ENCODE measurements at places on chromosomes 7 and 10.

DNA sequence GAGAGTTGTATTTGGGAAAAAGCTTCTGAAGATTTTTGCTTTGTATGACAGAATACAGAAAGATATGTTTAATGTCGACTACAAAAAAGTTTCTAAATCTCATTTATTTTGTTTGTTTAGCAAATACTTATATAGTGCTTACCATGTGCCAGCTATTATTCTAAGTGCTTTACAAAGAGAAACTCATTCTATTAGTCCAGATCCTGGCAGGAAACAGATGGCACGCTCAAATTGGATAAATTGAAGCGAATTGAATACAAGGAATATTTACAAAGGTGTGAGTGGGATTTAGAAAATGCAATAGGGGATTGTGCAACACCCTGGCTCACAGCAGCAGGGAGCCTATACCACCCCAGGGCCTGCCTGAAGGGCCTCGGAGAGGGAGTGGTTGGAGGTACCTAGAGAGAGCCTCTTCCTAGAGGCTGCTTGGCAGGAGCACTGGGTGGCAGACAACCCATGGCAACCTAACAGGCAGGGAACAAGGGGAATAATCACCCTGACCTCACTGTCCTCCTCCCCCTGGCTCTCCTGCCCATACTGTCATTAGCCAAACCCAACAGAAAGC is 27.6 kb upstream of the FAM204A start:
- no peak for DNase-seq

GRCh38 chr10:25393621-25394020 is 218.8 kb downstream of the GPR158 start:
- no peak for DNase-seq

DNA sequence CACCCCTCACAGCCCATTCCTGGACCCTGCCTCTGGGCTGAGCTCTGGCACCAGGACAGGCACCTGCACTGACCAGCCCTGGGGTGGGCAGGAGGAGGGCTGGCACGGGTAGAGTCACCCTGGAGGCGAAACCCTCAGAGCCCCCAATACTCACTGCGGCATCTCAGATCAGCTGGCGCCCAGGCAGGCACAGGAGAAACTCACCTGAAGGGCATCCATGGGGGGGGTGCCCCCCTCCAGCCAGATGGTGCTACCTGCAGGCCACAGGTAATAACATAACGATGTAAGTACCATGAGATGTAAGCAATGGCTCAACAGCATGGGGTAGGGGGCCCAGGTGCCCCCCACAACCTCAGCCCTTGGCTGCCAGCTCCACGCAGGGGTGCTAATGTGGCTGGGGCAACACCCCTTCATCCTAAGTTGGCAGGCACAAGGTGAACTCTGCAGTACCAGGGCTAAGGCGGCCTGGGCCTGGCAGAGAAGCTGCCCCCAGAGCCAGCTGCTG is 12.1 kb upstream of the PYROXD2 start:
- no peak for DNase-seq

DNA sequence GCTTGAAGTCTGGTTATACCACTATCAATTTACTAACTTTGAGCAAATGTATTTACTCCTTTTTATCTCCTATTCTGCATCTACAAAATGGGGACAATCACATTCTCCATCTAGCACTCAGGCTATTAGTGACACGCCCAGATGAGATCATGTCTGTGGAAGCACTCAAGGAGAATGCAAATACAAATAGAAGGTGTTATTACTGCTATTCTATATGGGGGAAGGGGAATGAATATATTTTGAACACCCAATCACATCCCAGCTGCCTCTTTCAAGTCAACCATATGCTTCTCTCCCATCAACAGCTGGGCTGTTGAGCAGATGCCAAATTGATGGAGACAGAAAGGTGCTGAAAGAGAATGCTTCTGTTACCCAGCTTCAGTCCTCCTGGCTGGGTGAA is 23.5 kb downstream of the SGMS1 start:
- DNase-seq: no peak

DNA sequence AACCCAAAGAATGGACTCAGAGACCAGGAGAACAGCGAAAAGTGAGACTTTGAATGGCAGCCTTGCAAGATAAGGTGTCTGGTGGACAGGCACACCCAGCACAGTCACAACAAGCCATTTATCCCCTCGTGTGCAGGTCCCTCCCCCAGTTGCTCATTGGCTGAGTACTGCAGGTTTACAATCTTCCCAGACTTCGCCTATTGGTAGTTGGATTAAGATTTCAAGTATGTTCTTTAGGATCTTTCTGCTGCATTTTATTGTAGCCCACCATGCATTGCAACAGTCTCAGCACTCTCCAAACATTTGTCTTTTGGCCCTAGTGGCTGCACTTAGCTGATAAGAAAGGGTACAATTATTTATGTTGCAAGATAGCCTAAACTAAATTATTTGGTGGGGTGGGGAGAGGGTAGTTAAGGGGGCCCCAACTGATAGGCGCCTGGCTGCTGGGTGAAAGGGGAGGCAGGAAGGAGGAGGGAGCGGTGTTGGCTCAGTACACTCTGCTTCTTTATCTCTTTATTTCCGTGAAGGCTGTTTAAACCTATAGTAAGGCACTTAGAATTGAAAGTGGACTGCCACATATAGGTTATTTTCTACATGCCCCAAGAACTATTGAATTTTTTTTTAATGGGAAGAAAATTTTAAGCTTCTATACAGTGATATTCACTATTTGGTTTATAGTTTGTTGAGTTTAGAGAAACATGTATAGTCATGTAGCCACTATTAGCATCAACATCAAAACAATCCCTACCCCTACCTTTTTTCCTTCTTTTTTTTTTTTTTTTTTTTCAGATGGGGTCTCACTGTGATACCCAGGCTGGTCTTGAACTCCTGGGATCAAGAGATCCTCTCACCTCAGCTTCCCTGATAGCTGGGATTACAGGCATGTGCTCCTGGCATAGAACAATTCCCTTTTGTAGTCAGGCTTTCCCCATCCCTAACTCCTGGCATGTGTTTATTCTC is 54.2 kb downstream of the GUSB start:
- no peak for DNase-seq

DNA sequence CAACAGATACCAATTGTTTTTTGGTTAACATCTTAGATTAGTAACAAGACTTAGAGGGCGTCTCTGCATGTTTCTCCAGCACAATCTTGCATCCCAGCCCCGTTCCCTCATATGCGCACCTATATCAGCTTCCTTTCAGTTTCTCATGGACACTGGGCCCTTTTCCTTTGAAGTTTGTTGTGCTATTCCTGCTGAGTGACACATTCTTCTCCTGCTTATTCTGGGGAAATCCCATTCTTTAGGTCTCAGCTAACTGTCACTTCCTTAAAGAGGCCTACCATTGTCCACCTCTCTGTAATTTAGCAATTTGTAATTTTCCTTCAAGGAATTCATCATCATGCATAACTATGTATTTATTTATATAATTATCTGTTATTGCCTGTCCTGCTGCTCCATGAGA is 110.3 kb upstream of the STEAP1B start:
- no peak for DNase-seq

- DNase-seq: no peak
These were observed 65.7 kb upstream of the CARD11 start for GRCh38 chr7:3109311-3109915.

- DNase-seq: no peak
These were observed 108.3 kb downstream of the CPXM2 start for GRCh38 chr10:123783296-123783695.

DNA sequence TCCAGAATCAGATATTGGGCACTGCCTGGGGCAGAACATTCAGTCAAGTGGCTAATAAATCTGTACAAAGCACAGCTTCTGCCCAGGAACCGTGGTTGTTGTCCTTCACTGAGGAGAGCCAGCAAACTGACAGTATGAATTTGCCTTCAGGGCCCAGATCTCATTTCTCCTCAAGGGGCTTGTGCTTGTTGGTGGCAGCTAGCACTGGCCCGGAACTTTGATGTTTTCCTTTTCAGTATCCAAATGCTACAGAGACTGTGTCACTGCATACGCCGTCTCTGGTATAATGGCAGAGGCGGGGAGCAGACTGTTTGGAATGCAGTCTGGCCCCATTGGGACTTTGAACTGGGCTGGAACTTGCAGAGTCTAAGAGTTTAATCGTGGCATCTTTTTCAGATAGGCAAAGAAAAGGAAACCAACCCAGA is 30.4 kb upstream of the ADD3 start:
- no peak for DNase-seq

GRCh38 chr10:29409241-29410054 is 120.6 kb downstream of the LYZL1 start:
- peak; percentile 68 for DNase-seq

GRCh38 chr7:121450631-121451198 is 54.6 kb upstream of the FAM3C start:
- DNase-seq: no peak

- no peak for DNase-seq
These were observed 28.1 kb upstream of the RPA3 start for GRCh38 chr7:7746458-7746857.

DNA sequence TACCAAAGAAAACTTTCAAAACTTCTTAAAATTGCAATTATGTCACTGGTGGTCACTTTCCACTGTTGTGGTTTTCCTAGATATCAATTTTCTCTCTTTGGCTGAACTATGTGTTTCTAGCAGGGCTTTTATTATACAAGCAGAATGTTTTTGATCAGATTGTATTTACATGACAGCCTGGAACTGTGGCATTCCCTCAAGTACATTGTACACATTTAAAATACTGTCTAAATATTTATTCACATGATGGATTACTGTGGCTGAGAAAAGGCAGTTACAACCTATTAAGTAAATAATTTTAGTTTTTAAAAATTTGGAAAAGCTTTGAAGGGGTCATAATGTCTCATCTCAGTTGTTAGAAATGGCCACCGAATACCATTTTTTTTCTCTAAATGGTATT is 231.9 kb upstream of the PPP1R3A start:
- no peak for DNase-seq

- DNase-seq: no peak
These were observed 99.7 kb downstream of the MAPK8 start for GRCh38 chr10:48406204-48406603.

- no peak for DNase-seq
These were observed 56.7 kb downstream of the OSBPL3 start for GRCh38 chr7:24923172-24923865.

DNA sequence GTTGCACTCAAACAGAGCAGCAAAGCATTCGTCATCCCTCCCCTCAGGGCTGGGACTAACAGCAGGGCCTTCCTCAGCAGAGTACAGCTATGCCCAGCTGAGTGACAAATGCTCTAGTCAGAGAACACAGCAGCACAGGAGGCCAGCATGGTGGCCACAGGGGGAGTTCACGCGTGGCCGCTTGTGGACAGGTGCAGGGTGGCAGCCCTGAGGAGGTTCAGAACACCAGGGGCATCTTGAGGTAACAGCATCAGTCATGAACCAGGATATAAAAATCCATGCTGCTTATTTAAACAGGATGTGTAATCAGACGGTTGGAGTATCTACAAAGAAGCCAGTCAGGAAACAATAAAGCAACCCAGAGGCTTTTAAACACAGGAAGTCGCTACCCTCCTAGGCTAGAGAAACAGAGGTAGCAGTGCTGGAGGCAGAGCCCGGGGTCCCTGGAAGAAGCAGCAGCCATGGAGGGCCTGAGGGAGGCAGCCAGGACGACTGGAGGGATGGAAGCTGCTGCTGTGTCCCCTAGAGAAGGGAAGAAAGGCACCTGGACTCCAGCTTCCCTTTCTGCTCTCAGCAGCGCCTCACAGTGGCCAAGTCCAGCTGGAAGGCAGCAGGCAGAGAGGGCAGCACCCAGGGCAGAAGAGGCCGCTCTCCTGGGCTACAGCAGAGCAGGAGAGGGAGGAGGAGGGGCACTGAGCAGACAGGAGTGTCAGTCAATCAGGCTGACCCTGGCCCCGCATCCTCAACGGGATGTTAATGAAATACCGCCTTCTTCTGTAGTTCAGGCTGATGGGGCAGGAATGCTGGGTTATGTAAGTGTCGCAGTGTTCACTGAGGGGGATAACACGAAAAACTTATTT is 70.8 kb upstream of the UCN3 start:
- DNase-seq: peak; percentile 80

- no peak for DNase-seq
These were observed 116.7 kb downstream of the CYP26A1 start for GRCh38 chr10:93190372-93190771.

DNA sequence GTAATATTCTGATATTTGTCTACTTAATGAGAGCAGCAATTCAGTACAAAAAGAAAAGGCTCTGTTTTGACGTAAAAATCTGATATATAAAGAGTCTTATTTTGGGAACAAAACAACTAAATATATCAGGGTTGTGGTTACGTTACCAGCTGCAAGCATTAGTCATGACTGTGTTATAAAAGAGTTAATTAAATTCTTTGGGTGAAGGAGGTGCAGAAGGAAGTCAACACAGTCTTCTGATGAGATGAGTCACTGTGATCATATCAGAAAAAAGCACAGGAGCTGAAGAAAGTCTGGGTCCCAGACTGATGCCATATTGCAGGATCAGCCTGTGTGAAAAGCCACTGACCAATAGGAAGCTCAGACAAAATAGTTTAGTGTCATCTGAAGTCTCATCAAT is 234.3 kb upstream of the TEX47 start:
- DNase-seq: no peak

GRCh38 chr10:26689399-26689798 is 8.1 kb upstream of the PDSS1 start:
- no peak for DNase-seq

DNA sequence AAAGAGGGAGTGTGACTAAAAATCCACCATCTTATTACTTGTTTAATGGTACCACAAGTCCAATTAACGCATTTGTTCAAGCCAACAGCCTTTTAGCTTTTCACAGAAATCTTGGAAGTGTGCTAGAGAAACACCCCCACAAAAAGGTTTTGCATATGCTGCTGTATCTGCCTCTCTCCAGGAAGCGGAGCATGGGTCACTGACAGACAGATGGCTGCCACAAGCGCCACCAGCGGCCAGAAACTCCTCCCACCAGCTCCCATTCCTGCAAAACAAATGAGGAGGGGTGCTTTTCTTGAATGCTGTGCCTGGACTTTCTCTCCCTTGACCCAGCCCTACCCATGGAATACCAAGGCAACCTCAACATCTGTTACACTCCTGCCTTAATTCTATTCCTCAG is 176.3 kb upstream of the LRGUK start:
- no peak for DNase-seq

DNA sequence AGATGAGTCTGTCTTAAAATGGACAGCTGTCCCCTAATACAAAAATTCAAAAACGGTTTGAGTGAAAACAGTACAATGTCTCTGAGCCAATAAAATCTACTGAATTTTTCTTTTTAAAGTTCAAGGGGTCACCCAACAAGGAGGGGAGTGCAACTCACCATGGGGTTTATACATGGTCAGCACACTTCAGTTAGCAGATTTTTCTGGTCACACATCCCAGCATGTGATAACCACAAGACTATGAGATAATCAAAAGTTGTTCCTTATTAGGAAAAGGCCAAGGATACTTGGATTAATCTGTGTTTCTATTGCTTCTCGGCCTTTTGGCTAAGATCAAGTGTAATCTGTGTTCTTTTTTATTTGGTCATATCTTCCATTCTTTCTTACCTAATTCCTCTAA is 31.6 kb downstream of the ABCB5 start:
- no peak for DNase-seq

Measured in activated naive CD8-positive, alpha-beta T cell treated with anti-CD3 and anti-CD28 coated beads, Interleukin-2, amount 10 ng/mL, durations not matched to agents 7 days and 5 days (primary cell).